ENCODE measurements at places on chromosomes 3 and 15.

DNA sequence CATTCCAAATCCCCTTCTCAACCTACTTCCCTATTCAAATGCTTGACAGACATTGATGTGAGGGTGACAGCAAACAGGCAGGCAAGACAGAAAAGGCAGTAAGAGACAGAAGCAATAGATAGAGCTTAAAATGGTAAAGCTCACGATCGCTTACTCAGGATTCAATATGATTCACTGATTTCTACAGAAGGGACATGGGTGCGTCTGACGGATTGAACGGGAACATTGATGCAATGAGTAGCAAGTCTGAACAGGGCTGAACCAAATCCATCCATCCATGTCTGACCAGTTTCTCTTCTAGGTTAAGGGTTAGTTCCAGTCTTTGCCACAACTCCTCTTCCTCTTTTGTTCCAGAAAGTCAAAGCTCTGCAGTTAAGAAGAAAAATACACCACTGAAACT is 35.1 kb downstream of the P2RY1 start:
- DNase-seq: no peak

DNA sequence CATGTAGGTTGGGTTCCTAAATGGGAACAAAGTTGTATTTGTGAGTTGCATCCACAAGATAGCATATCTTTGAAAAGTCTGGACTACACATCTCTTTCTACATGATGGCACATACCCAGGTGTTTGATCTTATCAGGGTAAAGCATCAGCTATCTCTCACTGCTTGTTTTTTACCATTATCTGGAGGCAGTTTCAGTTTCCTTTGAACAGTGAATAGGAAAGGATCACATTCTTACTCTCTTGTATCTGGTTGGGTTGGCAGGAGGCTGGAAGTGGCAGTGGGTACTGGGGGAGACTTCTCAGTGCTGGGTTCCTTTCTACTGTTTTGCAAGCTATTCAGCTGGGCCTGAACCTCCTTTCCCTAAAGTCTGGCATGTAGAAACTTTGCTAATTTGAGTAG is 4.1 kb downstream of the CEMIP start:
- no peak for DNase-seq

- no peak for DNase-seq
Observed at GRCh38 chr3:195806211-195806915, 5.4 kb downstream of the MUC4 start.

GRCh38 chr15:33851079-33851478 is 117.2 kb upstream of the CHRM5 start:
- DNase-seq: no peak

GRCh38 chr3:123290107-123290930 is 88.6 kb downstream of the SEC22A start:
- DNase-seq: no peak

DNA sequence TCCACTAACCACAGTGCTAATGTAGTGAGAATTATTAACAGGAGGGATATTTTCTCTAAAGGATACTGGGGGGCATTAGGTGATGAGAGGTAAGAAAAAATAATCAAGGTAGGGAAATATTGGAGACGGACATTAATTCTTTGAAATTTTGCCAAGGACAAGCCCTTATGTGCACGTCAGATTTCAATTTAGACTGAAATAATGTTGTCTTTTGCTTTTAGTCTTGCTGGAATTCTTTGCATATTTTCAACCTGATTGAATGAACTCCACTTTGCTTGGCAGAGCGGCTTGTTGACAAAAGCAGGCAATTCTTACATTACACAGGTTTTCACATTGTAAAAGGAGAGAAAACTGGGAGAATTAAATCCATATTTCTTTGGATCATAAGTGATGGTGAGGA is 25.0 kb upstream of the C3orf52 start:
- no peak for DNase-seq

- no peak for DNase-seq
Observed at GRCh38 chr3:2205692-2206091, 107.0 kb downstream of the CNTN4 start.

DNA sequence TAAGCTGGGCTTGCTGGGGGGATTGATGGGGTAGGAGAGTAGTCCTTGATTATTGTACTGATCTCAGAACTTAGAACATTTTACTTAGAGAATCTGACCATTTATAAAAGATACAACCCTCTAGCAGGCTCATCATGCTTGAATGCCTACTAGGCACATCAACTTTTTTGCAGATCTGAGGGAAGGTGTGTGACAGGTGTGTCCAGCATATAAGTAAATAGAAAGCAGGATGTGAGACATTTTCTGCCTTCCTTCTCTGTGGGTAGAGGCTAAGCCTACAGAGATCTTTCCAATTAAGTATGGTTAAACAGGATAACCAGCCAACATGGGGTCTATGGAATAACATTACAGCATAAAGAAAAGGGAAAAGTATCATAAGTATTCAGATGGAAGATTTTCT is 159.1 kb downstream of the AKAP13 start:
- no peak for DNase-seq

DNA sequence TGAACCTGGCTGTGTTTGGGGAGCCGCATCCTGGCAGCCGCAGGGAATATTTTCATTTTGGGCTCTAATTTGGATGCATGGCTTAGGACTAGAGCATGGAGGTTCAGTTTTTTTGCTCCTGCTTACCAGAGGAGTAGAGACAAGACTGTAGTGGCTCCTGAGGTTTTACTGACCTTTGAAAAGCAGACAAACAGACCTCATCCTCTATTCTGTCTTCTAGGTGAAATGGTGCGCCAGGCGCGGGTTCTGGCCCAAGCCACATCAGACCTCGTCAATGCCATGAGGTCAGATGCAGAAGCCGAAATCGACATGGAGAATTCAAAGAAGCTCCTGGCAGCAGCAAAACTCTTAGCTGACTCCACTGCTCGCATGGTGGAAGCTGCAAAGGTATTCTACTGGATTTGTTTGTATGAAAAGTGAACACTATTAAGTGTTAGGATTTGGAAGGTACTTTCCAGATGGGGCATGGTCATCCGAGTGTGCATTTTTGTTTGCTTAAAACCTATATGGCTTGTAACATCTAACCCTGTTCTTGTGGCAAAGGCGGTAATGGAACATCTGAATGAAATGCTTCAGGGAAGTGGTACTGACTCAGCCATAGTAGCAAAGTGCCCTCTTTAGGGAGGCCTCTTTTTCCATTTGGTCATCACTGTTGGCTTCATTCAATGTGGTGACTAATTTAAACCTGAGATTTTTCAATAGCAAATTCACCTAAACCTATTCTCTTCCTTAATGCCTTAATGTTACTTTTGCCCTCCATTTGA is 330.7 kb upstream of the TPM1 start:
- no peak for DNase-seq

- no peak for DNase-seq
Observed at GRCh38 chr3:112128843-112129727, 4.0 kb downstream of the GCSAM start.

DNA sequence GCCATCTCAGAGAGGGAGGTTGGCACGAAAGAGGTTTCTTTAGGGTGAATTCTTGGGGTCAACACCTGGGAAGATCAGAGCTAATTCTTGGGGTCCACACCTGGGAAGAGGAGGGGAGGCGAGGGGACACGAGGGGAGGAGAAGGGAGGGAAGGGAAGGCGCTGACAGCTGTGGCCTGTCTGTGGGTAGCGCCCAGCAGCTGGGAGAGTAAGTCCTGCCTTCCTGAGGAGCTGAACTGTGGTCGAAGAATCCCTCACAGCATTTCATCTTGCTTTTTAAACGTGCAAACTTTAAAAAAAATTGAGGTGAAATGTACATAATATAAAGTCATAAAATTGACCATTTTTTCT is 63.2 kb upstream of the CGNL1 start:
- DNase-seq: no peak

GRCh38 chr3:51035630-51036029 is 349.5 kb upstream of the MANF start:
- DNase-seq: no peak

DNA sequence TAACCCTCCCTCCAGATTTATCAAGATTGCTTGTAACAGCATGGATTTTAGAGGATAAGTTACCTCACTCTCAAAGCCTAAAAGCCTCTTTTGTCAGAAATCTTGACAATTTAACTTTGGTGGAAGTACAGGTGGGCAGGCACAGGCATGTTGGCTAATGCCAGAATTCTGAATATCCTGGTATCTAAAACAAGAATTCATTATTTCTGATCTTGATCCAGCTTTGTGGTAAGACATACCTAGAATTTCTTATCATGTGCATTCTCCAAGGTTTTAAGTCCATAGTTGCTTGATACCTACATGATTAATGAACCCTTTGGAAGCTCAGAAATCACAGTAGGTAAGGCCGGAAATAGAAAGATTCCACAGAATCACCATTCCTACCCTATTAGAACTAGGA is 109.9 kb upstream of the TTC14 start:
- no peak for DNase-seq

DNA sequence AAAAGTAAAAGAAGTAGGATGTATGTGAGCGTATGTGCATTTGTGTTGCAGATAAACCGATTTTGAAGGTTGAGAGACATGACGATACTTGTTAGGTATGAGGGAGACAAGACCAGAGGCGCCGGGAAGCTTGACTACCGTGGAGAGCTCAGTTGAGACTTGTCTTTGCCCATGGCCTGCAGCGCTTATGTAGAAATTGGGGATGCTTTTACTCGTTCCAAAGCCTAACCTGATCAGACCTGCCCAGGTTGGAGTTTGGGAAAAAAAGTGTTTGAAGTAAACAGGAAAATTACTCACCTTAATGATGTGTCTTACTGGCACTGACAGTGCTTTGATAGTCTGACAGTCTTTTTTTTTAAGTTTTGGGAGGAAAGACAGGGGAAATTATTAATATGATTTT is 202.8 kb downstream of the TP63 start:
- DNase-seq: no peak

- DNase-seq: no peak
Observed at GRCh38 chr3:27577504-27577903, 93.3 kb upstream of the SLC4A7 start.
